ENCODE measurements at places on chromosomes 4 and X.

GRCh38 chr4:115278830-115279229, 165.4 kb upstream of the NDST4 start:
- H3K27me3 ChIP-seq = no peaks in the 10 kb centered on the region
- no peaks in the 10 kb centered on the region for H3K36me3 ChIP-seq
- H3K4me3 ChIP-seq = no peak overlapping the region
- H3K27ac ChIP-seq = no peak overlapping the region

GRCh38 chr4:65917486-65917885, 247.2 kb upstream of the EPHA5 start:
- H3K4me3 ChIP-seq = no peak overlapping the region
- no peaks in the 10 kb centered on the region for H3K27me3 ChIP-seq
- no peaks in the 10 kb centered on the region for H3K4me1 ChIP-seq
- H3K27ac ChIP-seq = no peak overlapping the region

GRCh38 chrX:20362268-20363267, 95.9 kb upstream of the RPS6KA3 start:
- no peak overlapping the region for H3K27ac ChIP-seq
- H3K36me3 ChIP-seq = no peaks in the 10 kb centered on the region
- H3K4me1 ChIP-seq = no peaks in the 10 kb centered on the region
- no peak overlapping the region for H3K4me3 ChIP-seq
- DNase-seq = no peak

DNA sequence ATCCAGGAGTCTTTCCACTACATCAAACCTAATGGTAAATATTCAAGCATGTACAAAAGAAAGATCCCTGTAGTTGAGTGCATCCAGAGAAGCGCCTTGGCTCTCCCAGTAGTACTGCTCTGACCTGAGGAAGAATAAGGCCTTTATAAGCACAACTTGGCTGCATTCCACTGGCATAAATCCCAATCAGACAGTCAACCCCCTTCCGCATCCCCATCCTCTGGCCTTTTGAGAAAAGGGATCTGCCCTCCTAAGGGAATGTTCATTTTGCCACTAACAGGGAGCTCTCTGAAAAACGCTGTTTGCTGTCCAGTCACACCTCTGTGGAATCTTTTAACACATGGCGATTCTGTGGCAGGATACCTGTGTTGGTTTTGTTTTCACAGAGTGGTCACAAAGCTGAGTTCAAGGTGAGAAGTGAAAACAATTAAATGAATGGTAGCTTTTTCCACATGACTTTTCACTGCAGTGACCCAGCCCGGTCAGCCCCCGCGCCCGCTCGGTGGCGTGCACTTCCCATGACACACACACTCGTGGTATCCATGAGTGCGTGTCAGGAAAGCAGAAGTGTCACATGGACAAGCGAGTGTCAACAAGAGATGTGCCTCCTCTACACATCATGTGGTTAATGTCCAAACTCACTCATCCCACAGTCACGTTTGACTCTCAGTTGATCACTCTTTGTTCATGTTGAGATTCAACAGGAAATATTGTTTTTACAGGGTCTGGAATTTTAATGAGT, 112.2 kb upstream of the ENPP6 start:
- no peak for DNase-seq
- H3K36me3 ChIP-seq = peaks cover 5% of the 10 kb centered on the region
- no peak overlapping the region for H3K27ac ChIP-seq

DNA sequence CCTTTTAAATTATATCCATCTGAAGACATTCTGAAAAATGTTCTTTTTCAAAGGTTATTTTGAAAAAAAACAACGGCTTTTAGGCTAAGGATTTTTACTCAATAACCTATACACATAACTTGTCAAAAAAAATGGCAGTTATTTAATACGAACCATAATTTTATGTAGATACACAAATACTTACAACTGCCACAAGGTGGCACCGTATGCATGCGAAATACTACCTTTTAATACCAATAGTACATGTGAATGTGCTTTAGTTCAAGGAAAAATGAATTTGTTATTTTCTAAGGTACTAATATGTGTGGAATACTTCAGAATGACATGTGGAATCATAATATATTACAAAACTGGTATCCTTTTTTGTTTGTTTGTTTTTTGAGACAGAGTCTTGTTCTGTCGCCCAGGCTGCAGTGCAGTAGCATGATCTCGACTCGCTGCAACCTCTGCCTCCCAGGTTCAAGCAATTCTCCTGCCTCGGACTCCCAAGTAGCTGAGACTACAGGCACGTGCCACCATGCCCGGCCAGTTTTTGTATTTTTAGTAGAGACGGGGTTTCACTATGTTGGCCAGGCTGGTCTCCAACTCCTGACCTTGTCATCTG, 4.6 kb upstream of the MAD2L1 start:
- H3K4me1 ChIP-seq = peaks cover 29% of the 10 kb centered on the region
- DNase-seq = peak; percentile 74
- H3K27ac ChIP-seq = no peak overlapping the region
- peaks cover under 1% of the 10 kb centered on the region for H3K36me3 ChIP-seq
- H3K27me3 ChIP-seq = no peaks in the 10 kb centered on the region

DNA sequence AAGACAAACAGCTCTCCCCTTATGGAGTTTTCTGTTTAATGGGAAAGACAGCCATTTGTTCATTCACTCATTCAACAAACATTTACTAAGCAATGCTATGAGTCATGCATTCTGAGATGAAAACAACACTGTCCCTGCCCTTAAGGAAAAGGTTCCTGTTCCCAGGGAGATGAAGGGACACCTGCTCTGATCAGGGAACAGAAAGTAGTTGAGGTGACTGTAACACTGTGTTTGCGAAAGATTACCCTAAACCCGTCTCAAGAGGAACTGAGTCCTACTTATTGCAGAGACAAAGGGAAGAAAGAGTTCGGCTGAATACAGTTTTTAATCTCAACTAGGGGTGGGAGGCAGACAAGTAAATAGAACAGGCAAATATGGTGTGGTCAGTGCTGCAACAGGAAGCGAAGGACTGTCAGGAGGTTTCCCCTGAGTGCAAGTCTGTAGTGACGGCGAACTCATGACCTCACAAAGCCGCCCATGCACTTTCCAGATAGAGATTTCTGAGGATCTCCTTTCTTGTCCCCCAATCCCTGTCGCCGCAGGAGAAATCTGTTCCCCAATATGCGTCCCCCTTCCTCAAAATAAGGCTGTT, 712 bp downstream of the STX18 start:
- H3K27ac ChIP-seq = peak overlapping the region; percentile 96
- H3K27me3 ChIP-seq = no peaks in the 10 kb centered on the region
- H3K4me1 ChIP-seq = peaks cover 42% of the 10 kb centered on the region

- H3K36me3 ChIP-seq = no peaks in the 10 kb centered on the region
- H3K27me3 ChIP-seq = peaks cover 20% of the 10 kb centered on the region
- H3K27ac ChIP-seq = no peak overlapping the region
Observed at GRCh38 chrX:9867753-9868152, 81.5 kb downstream of the SHROOM2 start.

DNA sequence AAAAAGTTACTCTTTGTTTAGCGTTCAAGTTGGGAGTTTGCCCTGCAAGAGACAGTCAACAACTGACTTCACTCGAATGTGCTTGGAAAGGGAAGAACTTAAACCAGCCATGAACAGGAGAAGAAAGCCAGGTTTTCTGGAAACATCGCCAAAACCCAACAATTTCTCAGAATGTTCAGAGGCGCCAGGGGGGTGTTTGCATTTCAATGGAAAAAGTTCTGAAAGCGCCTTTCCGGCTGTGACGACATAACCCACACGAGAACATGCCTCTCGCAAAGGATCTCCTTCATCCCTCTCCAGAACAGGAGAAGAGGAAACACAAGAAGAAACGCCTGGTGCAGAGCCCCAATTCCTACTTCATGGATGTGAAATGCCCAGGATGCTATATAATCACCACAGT, 78.1 kb upstream of the ADGRA3 start:
- no peak for DNase-seq
- H3K27ac ChIP-seq = no peak overlapping the region
- no peaks in the 10 kb centered on the region for H3K27me3 ChIP-seq
- no peaks in the 10 kb centered on the region for H3K36me3 ChIP-seq

DNA sequence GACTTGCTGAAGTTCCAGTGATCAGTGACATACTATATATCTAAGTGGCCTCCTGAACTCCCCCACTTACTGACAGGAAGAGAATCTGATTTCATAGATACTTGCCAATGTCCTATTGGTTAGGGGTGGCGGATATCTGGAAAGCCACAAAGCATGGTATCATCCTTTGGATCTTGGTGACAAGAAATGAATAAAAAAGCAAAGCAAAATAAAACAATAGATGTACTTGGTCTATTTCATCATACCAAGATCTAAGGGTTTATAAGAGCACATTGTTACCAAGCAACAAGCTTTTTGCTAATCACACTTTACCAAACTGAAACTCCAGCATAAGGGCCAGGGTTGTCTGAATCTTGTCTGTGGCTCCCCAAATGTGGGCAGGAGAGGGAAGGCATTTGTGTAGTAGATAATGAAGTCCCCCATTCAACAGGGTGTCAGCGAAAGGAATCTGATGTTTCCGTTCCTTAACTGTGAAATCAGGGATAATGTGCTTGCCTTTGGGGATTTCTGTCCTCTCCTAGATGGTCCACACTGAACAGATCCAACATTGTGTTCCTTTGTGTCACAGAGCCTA, 125.0 kb upstream of the SMIM10 start:
- no peak overlapping the region for H3K27ac ChIP-seq
- no peaks in the 10 kb centered on the region for H3K4me1 ChIP-seq
- H3K4me3 ChIP-seq = no peak overlapping the region

DNA sequence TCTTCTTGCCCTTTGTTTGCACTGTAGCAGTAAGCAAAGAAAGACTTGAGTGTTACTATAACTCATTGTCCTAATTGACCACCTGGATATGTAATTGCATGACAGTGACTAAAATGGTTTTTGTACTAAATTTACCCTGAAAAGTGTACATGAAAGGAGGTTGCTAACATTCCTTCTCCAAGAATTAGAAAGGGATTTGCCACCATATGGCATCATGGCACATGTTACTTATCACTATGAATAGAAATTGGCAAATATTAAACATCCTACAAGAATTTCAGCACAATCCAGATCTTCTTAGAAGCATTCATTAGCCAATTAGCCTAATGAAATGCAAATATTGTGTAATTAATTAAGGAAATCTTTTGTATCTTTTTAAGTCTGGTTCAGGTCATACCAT, 834.2 kb downstream of the STPG2 start:
- no peak overlapping the region for H3K4me3 ChIP-seq
- no peak for DNase-seq
- no peak overlapping the region for H3K27ac ChIP-seq

DNA sequence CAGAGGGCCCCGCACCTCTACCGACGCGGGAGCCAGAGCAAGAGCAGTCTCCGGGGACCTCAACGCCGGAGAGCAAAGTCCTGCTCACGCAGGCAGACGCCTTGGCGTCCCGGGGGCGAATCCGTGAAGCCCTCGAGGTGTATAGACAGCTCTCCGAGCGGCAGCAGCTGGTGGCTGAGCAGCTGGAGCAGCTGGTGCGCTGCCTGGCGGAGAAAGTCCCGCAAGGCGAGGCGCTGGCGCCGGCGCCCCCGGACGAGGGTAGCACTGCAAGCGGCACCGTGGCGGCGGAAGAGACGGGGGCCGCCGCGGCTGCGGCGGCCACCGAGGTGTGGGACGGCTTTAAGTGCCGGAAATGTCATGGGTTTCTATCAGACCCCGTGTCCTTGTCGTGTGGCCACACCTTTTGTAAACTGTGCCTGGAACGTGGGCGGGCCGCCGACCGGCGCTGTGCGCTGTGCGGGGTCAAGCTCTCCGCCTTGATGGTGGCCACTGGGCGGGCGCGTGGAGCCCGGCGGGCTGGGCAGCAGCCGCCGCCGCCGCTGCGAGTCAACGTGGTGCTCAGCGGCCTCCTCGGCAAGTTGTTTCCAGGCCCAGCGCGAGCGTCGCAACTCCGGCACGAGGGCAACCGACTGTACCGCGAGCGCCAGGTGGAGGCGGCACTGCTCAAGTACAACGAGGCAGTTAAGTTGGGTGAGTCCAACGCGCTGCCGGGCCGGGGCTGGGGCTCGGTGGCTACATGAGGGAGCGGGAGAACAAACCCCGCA, 672 bp downstream of the LONRF3 start:
- H3K4me3 ChIP-seq = peak overlapping the region; percentile 75
- H3K4me1 ChIP-seq = peaks cover 13% of the 10 kb centered on the region
- peaks cover 2% of the 10 kb centered on the region for H3K36me3 ChIP-seq

- H3K27ac ChIP-seq = peak overlapping the region; percentile 99
- H3K4me3 ChIP-seq = peak overlapping the region; percentile 99
- peak; percentile 87 for DNase-seq
- H3K27me3 ChIP-seq = no peaks in the 10 kb centered on the region
Observed at GRCh38 chrX:63754860-63755579, 30.0 kb downstream of the ARHGEF9 start.

DNA sequence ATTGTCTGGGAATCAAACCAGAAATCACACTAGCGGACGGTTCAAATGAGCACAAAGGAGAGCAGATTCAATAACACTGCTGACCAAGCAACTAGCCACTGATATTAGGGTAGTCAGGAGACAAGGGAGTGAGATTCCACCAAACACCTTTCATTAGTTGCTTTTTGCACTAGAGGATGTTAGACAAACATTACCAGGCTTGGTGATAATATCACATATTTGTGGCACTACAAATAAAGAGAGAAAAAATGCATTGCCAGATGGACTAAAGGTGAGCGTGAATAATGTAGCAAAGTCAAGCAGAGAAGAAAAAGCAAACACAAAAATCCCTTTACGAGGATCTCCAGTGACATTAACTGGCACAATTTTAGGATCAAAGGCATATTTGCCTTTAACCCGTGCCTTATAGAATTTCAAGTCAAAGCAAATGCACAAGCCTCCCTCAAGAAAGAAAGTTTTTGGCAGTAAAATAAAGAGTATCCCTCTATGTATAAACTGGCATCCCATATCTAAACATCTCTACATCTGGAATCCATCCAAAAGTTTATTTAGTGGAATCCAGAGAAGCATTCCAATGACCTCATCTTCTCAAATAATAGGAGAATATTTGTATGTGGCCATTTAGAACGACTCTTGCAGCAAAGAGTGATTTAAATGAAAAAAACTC, 290.9 kb downstream of the KCTD8 start:
- no peaks in the 10 kb centered on the region for H3K4me1 ChIP-seq
- H3K36me3 ChIP-seq = no peaks in the 10 kb centered on the region
- no peak for DNase-seq
- no peaks in the 10 kb centered on the region for H3K27me3 ChIP-seq

DNA sequence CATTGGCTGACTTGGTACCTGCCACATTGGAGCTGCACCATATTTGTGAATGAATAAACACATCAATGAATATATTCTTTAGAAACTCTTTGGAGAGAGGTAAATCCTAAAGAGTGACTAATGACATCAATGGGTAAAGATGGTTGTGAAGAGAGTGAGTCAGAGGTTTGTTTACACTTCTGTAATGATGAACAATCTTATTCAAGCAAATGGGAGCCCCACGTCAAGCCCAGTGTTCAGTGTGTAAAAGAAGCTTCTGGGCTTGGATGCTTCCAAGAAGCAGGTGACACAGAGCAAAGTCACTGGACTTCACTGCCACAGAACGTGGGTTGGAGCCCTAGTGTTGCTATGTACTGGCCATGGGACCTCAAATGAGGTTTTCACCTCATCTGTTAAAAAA, 319.0 kb downstream of the STK32B start:
- DNase-seq = no peak
- no peak overlapping the region for H3K27ac ChIP-seq
- no peaks in the 10 kb centered on the region for H3K36me3 ChIP-seq

DNA sequence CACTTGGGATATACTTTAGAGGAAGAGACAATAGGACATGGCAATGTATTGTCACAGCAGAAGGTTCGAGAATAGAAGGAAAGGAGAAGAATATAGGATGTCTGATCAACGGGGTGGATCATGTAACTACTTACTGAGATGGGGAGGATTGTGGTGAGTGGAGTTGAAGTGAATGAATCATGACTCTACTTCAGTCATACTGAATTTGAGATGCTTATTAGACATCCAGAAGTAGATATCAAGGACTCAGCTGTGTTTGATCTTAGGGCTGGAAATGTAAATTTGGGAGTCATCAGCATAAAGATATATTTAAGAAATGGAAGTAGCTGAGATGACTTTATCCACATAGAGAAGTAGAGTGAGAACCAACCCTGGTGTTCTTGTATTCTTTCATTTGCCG, 29.1 kb upstream of the DHX15 start:
- no peak overlapping the region for H3K4me3 ChIP-seq
- H3K36me3 ChIP-seq = no peaks in the 10 kb centered on the region
- H3K27ac ChIP-seq = no peak overlapping the region

Data from activated CD4-positive, alpha-beta T cell treated with anti-CD3 and anti-CD28 coated beads, Interleukin-2, amount 10 ng/mL, durations not matched to agents 7 days and 5 days (primary cell).